ENCODE measurements at places on chromosomes 6 and 20.

- no peak for DNase-seq
Observed at GRCh38 chr6:118918329-118918725, 16.6 kb downstream of the MCM9 start.

- no peak for DNase-seq
Observed at GRCh38 chr20:12217382-12217781, 299.7 kb downstream of the BTBD3 start.

GRCh38 chr20:49283703-49284625 is 6.1 kb upstream of the ZNFX1 start:
- no peak for DNase-seq

GRCh38 chr6:57283911-57284455 is 33.4 kb upstream of the PRIM2 start:
- DNase-seq: no peak

DNA sequence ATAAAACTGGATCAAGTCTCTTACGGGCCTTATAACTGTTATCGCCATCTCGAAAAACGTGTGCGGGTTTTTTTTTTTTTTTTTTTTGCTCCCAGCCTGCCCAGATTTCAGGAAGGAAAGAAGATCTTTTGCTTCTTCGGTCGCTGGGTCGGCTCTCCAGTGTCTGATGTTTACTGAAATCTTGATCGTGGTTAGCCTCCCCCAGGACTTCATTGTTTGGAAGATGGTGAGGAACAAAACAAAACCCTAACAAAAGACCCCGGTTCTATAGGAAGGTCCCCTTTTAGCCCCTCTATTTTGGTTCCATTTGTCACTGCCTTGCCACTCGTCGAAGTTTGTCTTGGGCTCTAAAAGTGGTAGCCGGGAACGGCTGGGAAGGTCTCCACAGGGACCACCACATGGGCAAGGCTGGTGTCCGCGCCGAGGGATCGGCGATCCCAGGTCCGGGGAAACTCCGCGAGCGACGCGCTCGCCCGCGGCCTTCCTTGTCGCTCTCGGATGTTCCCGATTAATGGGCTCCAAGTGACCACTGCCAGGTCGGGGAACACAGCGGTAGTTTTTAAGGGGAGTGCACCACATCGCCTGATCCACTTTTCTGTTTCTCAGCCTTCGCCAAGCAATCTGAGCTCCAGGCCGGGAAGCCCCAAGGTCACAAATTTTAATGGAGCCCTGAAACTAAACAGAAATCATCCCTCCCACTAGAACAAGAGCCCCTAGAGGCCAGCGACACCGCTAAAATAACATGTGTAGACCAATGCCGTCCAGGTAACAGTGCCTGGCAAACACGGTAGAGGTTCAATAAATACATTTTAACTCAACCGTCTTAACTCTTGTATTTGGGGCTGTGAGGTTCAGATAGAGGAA is 27.0 kb downstream of the TRIM27 start:
- DNase-seq: peak; percentile 82

- no peak for DNase-seq
Observed at GRCh38 chr6:159687341-159687740, 5.7 kb downstream of the SOD2 start.

- no peak for DNase-seq
Observed at GRCh38 chr6:113127786-113128419, 729.2 kb upstream of the MARCKS start.

DNA sequence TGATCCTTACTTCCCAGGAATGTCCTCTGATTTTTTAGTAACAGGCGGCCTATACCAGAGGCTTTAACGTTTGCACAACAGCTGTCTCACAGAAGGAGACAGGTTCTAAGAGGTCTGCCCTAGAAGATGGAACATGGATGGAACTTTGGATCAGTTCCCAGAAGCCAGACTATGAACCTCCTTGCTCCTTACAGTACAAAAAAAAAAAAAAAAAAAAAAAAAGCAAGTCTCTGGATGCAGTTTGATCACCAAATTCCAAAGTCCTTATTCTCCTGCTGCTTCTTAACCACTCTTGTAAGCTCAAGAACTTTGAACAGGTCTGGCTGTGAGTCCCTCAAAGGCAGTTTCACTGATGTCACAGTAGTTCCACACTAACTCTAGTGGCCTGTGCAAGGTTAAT is 2.0 kb upstream of the TRMT11 start:
- no peak for DNase-seq

DNA sequence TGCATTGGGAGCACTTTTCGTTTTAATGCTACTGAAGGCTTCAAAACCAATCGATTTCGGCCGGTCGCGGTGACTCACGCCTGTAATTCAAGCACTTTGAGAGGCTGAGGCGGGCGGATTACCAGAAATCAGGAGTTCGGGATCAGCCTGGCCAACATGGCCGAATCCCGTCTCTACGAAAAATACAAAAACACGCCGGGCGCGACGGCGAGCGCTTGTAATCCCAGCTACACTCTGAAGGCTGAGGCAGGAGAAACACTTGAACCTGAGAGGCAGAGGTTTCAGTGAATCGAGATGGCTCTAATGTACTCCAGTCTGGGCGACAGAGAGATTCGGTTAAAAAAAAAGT is 58.4 kb downstream of the TRIM38 start:
- DNase-seq: no peak

- no peak for DNase-seq
Observed at GRCh38 chr6:15874821-15875220, 212.0 kb upstream of the DTNBP1 start.

GRCh38 chr20:37259865-37260264 is 1.7 kb downstream of the GHRH start:
- no peak for DNase-seq

- DNase-seq: no peak
Observed at GRCh38 chr20:294602-295001, 2.8 kb upstream of the ZCCHC3 start.

DNA sequence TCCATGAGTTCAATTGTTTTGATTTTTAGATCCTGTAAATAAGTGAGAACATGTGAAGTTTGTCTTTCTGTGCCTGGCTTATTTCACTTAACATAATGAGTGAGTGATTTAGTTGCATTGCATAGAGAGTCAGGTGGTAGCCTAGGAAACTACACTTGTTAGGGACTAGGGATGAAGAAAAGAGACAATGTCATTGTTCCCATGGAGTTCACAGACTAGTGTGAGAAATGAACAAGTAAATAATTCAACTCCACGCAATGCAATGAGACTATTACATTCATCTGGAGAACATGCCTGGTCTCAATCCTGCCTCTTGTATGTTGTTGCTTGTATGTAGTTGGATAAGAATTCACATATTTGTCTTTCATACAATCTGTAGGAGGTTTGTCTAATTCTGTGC is 76.3 kb upstream of the B3GAT2 start:
- DNase-seq: no peak

DNA sequence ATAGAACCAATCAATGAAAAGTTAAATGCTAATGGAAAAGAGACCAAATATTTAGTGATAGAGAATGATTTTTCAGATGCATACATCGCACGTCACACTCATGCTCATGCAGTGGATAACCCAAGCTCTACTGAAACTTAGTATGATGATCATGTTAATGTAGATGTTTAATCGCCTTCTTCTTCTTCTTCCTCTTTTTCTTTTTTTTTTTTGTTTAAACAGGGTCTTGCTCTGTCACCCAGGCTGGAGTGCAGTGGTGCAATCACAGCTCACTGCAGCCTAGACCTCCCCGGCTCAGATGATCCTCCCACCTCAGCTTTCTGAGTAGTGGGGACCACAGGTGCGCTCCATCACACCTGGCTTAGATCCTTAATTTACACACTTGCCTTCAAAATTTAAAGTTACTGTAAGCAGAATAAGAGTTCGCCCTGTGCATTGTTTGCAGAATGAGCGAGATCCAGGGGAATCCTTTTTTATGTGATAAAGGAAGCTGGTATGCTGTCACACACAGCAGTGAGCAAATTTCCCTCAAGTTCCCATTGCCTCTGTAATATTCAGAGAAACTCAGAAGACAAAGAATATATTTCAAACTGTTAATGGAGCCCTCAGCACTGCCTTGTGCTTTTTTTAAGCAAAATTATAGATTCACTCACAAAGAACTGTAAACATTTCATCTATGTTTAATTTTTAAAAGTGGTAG is 194.2 kb upstream of the SGK1 start:
- no peak for DNase-seq

Data from CD4-positive, alpha-beta T cell treated with Interleukin-4 for 1 hour (primary cell).